ENCODE measurements at places on chromosomes 4 and X. TPM values are rescaled to one million over a fixed set of nuclear protein-coding genes. Genes with fewer than 3 reads are reported as not detected.

GRCh38 chrX:124005228-124005627 is 43.7 kb downstream of the STAG2 start:
- DNase-seq: no peak

DNA sequence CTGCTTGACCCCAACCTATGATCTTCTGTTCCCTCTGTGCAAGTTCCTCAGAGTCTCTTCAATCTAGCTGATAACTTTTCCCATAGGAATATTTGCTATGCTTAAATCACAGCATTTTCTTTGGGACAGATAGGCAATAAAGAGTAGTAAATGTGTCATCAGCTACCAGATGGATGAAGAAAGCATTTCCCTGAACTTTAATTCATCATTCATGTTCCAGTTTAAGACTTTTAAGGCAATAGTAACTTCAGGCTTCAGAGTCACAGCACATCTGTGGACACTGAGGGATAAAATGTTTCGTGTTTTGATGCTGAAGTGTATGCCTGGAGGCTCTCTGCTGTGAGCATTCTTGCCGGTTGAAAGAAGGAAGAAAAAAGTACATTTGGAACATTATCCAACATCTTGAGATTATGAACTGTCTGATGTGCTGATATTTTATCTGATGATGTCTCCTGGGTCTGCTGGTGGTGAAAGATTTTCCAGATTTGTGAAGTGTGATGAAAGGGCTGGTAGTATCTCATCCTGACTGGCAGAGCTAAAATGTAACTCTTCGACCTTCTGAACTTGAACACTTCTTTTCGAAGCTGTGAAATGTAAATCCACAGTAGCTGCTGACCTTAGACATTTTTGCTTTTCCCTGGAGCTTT is 133.7 kb downstream of the DCLK2 start:
- DNase-seq: no peak

- no peak for DNase-seq
Measured at GRCh38 chr4:179880756-179881155, 2362.4 kb upstream of the TENM3 start.

DNA sequence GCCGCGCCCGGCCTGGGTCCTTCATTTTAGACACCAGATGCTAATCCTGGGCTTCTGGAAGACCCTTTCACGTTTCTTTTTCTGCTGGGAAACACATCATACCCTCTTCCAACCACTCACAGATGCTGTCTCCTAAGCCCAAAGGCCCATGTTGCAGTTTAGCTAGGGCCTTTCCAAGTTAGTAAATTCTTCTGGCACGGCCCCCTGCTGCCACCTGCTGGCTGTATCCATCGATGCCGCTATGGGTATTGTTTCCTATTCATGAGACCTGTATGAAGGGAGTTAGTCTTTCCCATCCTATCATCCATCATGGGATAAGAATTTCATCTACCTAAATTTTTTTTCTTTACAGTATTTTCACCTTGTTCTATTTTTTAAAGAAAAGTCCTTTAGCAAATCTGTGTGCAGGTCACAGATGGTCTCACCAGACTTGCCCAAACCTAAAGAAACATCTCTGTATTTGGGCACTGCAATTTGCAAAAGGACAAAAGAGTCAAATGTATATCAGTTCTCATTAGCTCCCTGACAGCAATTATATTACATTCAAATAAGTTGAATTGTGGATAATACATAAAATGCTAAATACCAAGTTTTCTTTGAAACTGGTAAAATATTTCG is 37.8 kb upstream of the SLC9A7 start:
- peak; percentile 77 for DNase-seq

DNA sequence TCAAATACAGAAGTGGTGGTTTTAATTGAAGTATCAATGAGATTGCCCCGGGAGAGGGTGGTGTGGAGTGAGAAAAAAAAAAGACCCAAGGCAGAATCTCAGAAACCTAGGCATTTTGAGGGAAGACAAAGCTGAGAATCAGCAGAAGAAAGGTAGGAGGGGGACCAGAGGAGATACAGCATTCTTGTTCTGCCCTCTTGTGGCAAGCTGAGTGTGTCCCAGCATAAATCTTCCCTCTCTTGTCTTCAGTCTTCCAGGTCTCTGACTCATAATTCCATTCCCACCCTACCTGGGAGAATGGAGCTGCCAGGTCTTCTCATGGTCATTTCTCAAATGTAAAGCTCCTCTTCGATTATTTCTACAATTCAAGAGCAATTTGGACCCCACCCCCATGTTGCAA is 32.7 kb upstream of the MAGED1 start:
- DNase-seq: peak; percentile 37

ERVMER34-1 gene
- total RNA-seq: 2.9 TPM
